T-helper 2 cell (primary cell): ENCODE measurements at places on chromosomes 11 and 22.
A peak's percentile ranks its signal among the peaks of the same experiment; 100 is the strongest.

- no peak for DNase-seq
Measured at GRCh38 chr22:27226666-27227065, 569.3 kb downstream of the MIAT start.

DNA sequence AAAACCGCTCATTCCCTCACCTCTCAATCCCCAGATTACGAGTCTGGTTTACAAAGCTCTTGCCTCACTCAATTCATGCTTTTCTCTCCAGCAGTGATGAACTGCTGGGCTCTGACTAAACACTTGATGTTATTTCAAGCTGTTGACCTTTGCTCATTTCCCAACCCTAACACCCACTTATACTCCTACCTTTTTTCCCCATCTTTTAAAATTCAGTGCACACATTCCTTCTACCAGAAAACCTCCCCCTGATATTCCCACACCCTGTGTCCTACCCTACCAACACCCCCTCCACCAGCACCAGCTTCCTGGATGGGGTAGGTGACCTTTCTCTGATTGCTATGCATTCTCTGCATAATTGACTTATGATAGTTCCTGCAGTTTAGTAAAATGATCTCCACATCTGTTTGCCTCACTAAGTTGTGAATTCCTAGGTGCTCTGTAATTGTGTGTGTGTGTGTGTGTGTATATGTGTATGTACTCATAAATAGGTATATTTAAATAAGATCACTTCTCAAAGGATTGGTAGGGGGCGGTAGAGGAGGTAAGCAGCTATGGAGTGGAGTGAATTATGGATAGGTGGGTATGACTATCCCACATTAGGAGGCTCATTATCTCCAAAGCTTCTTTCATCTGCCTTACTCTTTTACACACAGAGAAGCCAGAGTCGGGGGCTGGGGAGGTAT is 842 bp downstream of the HEPACAM start:
- no peak for DNase-seq

DNA sequence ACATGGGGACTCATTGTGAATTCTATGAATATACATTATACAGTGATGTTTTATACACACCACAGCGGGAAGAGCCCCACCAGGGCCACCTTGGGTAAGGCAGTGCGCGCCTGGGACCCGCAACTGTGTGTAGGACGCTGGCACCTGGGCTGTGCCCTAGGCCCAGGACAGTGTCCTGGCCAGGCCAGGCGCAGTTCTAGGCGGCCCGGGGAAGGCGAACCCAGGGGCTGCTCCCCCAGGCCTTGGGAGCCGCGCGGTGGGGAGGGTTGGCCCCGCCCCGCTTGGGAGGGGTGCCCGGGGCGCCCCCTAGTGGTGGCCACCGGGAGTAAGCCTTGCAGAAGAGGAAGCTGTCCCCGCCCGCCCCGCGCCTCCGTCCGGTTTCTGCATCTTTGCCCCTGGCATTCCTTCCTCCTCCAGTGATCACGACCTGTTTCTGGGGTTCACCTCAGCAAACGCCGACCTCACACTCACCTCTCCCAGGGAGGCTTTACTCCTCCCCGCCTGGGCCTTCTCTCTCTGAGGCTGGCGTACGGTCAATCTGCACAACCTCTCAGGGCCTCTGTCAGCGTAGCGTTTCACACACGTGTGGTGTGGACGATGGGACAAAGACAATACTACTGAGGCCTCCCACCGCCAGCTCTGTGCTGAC is 9.5 kb upstream of the EHD1 start:
- peak; percentile 79 for DNase-seq

DNA sequence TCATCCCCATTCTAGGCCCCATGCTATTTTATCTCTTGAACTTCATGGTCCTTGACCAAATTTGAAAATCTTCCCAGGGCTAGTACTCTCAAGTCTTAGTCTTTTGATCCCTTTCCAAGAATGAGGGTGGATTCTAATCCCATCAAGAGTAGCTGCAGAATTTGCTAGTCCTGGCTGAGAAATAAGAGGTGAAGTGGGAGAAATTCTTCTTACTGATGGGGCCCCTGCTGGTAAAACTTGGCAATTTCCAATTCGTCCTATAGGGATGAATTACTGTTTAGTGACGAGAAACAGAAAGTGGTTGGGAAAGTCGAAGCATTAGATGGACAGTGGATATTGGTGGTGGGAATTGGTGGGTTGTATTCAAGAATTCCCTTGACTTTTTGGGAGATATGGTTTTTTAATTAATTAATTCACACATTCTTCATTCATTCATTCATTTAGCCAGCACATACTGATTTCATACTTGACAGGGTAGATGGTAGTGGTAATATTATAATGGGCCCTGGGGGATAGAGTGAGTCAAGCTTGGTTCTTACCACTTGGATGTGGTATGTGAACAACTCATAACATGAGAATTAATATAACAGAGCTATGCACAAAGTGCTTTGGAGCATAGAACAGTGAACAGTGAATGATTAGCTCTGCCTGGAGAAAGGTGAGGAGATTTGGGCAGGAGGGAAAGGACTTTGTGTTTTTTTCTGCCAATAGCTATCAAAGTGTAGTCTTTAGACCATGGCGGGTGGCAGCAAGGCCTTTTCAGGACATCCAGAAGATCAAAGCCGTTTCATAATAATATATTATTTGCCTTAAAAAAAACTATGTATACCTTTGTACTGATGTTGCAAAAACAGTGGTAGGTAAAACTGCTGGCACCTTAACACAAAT is 103.8 kb downstream of the STIM1 start:
- no peak for DNase-seq

DNA sequence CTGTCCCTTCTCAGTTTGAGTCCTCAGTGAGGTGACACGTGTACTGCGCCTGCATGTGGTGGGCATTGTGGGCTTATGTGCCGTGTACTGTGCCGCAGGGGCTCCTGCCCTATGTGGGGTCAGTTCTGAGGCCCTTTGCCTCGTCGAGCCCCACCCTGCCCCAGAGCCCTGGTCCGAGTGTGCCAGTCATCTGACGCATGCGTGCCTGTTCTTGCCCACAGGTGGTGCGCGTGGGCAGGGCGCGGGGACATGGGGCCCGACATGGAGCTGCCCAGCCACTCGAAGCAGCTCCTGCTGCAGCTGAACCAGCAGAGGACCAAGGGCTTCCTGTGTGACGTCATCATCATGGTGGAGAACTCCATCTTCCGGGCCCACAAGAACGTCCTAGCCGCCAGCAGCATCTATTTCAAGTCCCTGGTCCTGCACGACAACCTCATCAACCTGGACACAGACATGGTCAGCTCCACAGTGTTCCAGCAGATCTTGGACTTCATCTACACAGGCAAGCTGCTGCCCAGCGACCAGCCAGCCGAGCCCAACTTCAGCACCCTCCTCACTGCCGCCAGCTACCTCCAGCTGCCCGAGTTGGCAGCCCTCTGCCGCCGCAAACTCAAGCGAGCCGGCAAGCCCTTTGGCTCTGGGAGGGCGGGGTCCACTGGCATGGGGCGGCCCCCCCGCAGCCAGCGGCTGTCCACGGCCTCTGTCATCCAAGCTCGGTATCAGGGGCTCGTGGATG is 22.3 kb upstream of the TMEM191C start:
- no peak for DNase-seq

GRCh38 chr22:29081517-29082236 is 8.8 kb downstream of the KREMEN1 start:
- DNase-seq = no peak

GRCh38 chr11:41609511-41609910 is 150.1 kb upstream of the LRRC4C start:
- DNase-seq = no peak

GRCh38 chr11:131662317-131662972 is 292.0 kb downstream of the NTM start:
- no peak for DNase-seq

DNA sequence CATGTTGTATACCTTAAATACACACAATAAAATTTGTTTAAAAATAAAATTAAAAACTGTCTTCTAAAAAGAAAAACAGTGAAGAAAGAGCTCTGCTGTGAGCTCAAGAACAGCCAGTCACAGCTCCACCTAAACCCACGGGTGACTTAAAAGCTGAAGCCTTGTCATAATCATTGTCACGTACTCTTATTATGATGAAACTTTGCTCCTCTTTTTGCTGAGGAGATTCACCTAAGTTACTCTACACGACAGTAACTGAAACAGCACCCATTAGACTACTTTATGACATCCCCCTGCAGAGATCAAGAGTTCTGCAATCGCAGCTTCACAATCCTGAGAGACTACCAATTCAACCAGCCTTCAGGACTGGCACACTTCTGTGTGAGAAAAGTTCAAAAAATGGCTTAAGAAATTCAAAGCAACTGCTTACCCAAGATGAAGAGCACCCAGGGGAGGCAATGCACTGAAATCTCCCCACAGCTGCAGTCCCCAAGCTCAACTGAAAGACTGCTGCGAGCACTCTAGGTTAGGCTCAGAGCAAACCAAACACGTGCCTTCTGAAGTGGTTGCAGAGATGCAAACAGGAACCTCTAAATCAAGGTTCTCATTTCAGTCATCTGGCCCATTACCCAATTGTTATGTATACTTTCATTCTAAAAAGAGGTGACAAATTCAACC is at the start of gene JAML:
Gene JAML (minus strand): TSS at position 501 of the 678 bp plus-strand sequence. CDS start 10,145 bp downstream, outside the sequence.
- no peak for DNase-seq

DNA sequence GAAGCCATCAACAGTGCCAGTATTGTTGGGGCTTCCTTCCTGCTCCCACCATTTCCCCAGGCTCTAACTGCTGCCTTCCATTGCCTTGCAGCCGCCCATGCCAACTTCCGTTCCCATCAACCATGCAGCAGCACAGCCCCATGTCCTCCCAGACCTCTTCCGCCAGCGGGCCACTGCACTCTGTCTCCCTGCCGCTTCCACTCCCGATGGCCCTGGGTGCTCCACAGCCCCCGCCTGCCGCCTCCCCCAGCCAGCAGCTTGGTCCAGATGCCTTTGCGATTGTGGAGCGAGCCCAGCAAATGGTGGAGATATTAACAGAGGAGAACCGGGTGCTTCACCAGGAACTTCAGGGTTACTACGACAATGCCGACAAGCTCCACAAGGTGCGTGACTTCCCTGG is 53.3 kb downstream of the AMOTL1 start:
- no peak for DNase-seq

DNA sequence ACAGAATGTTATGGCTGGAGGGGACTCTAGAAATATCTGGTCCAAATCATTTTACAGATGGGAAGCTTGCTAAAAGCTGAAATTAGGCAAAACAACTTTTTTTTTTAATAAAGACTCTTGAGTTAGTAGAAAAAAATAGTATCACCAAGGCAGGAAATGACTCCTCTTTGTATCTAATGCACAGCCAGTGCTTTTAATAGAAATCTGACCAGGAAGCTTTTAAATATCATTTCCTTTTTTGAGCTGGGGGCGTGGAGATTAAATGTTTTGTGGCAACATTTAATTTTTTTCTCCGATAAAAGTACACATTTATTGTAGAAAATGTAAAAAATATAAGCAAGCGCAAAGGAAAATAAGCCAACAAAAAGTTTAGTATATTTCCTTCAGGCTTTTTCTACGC is 22.5 kb downstream of the TRAF6 start:
- DNase-seq = no peak

DNA sequence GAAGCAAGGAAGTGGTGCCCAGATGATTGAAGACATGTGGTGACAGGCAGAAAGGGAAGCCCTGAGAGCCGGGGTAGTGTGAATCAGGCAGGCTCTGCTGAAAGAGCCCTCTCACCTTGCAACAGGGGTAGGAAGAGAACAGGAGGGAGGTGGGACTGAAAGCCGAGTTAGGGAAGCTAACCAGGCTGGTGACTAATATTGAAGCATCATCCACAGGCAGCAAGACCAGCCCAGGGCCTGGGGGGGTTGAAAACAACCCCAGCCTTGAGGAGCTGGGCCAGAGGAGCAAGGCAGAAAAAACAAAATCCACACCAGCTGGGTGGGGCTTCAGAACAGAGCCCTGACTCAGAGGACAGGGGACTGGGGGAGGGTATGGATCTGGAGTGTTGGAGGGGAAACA is 35.0 kb upstream of the CRTAM start:
- DNase-seq = no peak

DNA sequence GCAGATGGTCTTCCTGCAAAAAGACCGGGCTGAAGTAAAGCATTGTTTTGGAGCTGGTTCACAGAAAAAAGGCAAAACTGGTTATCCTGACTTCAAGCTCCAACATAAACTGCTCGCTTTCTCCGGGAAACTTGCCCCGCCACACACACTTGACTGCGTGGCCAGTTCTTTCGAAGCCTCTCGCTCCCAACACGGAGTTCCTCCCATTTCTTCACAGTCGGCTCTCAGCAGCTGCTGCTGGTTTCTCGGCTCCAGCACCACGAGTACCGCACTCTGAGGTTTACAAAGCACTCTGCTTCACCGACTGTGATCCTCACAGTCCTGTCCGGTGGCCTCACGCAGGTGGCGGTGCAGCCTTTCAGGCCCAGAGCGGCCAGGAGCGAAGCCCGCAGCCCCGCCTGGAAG is 264 bp downstream of the CHEK1 start:
- no peak for DNase-seq

DNA sequence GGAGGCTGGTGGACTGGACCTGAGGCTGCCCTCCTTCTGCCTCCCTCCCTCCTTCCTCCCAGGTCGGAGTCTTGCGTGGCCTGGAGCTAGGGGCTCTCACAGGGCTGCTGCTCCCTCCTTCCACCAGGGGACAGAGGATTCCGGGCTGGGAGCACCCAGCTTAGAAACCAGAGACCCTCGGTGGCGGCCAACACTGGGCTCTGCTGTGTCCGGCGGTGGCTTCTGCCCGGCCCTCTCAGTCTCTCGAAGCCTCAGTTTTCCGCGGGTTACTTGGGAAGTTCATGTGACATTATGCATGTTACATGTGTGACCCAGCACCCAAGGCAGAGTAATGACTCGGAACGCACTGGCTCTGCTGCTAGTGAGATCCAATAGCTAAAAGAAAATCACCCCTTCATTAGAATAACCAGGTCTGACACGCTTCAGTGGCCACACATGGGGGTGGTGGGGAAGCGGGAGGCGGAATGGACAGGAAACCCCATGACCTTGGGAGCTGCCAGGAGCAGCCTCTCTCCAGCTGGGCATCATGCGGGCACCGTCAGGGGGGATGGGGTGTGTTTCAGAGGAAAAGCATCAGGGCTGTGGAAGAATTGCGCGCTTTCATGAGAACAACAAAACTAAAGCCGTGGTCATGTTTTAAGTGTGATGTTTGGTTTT is 5.9 kb upstream of the MRGPRG start:
- DNase-seq = no peak

- no peak for DNase-seq
Measured at GRCh38 chr11:64923151-64923661, 1.3 kb upstream of the PPP2R5B start.

DNA sequence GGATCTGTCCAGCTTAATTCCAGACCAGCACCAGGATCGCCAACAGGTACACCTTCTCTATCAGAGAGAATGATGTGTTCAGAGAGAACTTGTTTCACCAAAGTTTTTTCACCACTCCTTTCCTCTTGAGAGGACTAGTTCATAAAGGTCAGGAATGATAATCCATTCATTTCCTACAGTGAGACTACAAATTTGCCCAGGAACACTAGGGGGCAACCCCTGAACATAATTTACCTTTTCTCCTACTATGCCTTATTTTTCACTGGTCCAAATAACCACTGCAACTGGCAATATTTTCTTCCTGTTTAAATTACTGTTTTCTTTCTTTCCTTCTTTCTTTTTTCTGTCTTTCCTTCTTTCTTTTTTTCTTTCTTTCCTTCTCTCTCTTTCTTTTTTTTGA is 22.5 kb downstream of the CAVIN3 start:
- DNase-seq = no peak

GRCh38 chr11:10975287-10975721 is 117.5 kb upstream of the ZBED5 start:
- DNase-seq = no peak
